NCI-H1105 (cell line): ENCODE measurements at places on chromosomes 7 and 10.

DNA sequence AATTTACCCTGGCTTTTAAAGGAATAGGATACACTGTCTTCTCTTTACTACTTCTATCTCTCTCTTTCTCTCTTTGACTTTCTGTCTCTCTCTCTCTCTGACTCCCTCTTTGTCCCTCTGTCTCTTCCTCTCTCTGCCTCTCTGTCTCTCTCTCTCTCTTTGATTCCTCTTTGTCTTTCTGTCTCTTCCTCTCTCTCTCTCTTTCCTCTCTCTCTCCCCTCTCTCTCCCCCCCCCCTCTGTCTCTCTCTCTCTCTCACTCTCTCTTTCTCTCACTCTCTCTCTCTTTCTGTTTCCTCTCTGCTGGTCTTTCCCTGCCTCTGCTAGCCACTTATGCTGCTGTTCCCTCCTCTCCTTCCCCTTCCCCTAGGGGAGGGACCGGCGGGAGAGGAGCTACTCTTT lies 149.0 kb downstream of the LYZL1 start:
- DNase-seq: no peak

GRCh38 chr10:129761197-129761972 lies 202.7 kb downstream of the EBF3 start:
- no peak for DNase-seq

GRCh38 chr10:3908183-3908582 lies 123.2 kb upstream of the KLF6 start:
- no peak for DNase-seq

GRCh38 chr7:100888291-100888987 lies 1.1 kb downstream of the UFSP1 start:
- no peak for DNase-seq

DNA sequence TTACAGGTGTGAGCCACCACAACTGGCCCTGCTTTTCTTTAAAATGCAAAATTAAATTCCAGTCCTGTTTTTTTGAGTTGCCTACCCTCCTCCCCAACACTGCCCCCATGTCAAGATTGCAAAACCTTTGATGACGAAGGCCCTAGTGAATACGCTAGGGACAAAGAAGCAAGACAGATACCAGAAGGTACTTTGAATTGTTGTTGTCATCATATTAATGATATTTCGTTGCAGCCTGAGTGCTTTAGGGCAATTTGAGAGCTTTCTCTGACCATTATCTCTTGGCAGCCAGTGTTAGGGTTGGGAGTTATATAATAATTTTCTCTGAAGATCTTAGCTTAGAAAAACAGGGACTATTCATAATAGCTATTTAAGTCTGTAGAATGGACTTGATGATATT lies 7.1 kb downstream of the CCSER2 start:
- no peak for DNase-seq

GRCh38 chr7:145219461-145219860 lies 383.6 kb upstream of the TPK1 start:
- DNase-seq: no peak

DNA sequence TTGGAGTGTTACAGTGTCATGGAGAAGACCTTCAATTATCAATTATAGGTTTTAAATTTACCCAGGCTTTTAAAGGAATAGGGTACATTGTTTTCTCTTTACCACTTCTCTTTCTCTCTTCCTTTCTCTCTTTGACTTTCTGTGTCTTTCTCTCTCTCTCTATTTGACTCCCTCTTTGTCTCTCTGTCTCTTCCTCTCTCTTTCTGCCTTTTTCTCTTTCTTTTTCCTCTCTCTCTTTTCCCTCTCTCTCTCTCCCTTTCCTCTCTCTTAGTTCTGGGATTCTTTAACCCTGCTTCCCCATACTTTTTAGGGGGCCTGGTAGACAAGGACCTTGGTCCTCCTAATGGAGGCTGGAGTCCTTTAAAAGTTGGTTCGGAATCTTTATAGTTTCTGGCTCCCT lies 15.9 kb upstream of the GHITM start:
- DNase-seq: no peak

DNA sequence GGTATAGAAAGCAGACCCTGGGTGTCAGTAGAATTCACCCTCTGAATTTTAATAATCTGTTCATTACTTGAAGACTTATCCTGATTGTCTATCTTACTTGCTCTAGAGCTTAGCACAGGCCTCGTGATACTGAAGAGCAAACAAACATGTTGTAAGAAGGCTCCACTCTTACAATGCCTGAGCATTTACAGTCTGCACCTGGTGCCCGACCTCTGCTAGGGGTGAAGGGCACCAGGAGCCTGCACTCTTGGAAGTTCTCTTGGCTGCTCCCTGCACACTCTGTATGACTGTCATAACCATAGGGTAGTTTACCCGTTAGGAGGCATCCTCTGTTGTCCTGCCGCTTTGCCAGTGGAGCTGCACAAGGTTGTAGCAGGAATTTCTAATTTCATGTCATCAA lies 91.3 kb upstream of the NPY start:
- DNase-seq: no peak

- DNase-seq: no peak
Measured at GRCh38 chr10:77664008-77664407, 26.4 kb upstream of the KCNMA1 start.

- DNase-seq: no peak
Measured at GRCh38 chr7:51324206-51324898, 7.7 kb upstream of the COBL start.

GRCh38 chr10:3708852-3709251 lies 76.2 kb downstream of the KLF6 start:
- no peak for DNase-seq

GRCh38 chr10:19168584-19168983 lies 120.0 kb downstream of the MALRD1 start:
- DNase-seq: no peak

GRCh38 chr10:34732926-34733325 lies 82.2 kb downstream of the PARD3 start:
- no peak for DNase-seq

DNA sequence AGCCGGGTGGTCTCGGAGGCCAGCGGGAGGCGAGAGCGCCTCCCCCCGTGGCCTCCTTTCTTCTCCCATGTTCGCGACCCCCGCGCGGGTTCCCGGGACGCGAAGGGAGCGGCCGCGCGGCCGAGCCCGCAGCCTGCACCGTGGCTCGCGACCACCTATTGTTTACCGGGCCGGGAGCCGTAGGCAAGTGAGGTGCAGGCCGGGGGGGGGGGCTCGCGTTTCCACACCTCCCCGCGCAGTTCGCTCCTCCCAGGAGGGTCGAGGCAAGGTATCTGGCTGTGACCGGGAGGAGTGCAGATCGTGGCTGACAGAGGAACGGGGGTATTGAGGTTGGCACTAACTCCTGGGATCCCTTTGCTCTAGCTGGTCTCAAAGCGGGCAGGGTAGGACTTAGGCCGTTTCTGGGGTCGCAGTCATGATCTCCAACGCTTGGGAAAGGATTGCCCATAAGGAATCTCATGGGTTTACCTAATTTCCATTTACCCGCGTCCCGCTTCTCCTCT lies 734 bp downstream of the PTPN12 start:
- peak; percentile 53 for DNase-seq

DNA sequence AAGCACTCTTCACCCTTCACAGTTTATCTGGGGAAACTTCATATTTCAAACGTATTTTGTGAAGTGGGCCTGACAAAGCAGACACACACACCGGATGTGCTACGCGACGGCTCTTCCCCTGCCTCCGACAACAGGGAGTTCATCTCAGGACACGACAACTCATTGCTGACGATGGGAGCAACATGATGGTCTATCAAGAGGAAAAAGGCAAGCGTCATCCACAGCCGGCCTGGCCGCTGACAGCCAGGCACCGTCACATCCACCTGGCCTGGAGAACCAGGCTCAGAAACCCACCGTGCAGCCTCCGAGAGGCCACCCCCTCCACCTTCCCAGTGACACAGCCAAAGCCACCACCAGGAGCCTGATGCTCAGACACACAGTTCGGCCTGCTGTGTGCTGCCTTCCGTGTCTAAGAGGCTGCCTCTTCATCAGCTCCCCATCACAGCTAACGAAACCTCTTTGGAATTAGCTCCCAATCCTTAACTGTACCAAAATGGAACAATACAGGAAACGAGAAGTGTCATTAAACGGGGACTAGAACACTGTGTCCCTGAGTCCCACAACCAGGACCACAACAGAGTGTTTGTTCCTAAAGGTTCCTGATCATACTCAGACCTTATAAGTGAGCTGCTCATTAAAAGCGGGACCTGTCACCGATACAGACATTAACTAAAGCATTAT lies 76.7 kb downstream of the SFMBT2 start:
- no peak for DNase-seq

DNA sequence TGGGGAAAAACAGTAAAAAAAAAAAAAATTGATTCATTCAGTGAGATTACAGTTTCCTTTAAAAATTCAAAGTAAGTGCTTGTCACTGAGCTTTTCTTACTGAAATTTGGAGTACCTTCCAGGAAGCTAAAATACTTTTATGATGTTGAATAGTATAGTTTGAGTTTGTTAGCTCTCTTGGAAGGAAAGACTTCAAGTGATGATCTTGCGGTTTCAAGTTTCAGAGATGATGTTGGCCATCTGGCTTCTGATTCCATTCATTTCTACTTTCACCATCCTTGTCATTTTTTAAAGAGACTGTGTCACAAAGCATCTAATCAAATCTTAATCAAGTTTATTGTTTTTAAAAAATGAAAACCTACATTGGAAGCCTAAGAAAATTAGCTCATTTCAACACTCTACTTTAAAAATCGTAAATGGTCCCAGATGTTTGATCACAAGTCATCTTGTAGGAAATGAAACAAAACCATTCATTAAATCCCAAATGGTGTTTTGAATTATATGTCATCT lies 4.9 kb upstream of the HERPUD2 start:
- no peak for DNase-seq

DNA sequence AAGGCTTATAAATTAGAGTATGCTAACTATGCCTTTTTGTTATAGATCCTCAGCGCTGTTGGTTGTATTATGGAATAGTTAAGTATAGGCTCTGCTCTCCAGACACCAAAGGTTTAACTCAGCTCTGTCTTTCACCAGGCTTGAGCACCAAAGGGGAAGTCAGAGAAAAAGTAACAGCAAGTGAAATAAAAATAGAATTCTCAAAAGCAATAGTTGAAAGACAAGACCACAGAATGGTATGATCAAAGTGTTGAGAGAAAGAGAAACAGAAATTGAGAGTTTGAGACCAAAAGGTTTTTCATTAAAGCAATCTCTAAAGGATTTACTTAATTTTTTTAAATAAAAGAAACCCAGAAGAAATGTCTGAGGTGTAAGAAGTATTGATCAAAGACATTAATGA lies 529.8 kb upstream of the C7orf33 start:
- no peak for DNase-seq

DNA sequence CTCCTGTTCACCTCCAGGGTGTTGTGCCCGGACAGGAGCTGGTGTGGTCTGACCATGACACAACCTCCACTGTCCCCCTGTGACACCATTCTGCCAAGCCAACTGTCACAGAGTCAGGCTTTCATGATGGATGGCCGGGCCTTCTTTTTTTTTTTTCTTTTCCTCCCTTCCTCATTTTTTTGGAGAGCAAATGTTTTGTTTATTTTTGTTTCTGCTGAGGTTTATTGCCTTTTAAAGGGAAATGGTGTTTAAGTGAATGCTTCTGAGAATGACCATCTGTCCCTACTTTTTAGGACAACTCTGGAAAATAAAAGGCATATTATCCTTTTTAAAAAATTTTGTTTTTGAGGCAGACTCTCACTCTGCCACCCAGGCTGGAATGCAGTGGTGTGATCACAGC lies 115.1 kb upstream of the NPS start:
- no peak for DNase-seq

DNA sequence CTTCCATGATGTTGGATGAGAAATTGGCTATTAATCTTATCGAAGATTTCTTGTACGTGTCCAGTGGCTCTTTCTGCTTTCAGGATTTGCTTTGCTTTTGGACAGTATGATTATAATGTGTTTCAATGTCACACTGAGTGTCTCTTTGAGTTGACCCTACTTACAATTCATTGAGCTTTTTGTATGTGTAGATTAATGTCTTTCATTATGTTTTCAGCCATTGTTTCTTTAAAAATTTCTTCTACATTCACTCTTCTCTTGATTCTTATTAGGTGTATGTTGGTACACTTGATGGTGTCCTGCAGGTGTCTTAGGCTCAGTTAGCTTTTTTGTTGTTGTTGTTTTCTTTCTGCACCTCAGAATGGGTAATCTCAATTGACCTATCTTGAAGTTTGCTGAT lies 16.6 kb downstream of the PLAC9 start:
- no peak for DNase-seq

DNA sequence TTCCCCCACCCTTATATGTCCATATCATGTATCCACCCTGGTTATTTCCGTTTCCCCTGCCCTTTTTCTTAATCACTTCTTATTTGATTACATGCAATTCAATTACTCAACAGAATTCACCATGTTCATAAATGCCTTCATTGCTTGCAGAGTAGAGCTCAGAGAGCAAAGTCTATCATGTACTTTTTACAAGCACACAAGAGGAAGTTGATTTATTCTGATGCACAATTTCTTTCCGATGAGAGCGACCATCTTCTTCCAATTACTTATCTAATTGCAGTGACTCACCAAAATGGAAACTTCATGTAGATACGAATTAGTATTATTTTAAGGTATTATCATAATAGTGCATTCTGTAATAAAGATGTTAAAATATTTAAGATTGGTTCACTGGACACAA lies 430.5 kb upstream of the KLF6 start:
- DNase-seq: no peak

GRCh38 chr7:77320714-77321113 lies 95.4 kb downstream of the GSAP start:
- no peak for DNase-seq

GRCh38 chr7:32253299-32253698 lies 183.1 kb upstream of the PDE1C start:
- DNase-seq: no peak

GRCh38 chr7:121371367-121371766 lies 24.7 kb downstream of the FAM3C start:
- DNase-seq: no peak

GRCh38 chr7:142857625-142858024 lies 2.7 kb downstream of the EPHB6 start:
- no peak for DNase-seq

DNA sequence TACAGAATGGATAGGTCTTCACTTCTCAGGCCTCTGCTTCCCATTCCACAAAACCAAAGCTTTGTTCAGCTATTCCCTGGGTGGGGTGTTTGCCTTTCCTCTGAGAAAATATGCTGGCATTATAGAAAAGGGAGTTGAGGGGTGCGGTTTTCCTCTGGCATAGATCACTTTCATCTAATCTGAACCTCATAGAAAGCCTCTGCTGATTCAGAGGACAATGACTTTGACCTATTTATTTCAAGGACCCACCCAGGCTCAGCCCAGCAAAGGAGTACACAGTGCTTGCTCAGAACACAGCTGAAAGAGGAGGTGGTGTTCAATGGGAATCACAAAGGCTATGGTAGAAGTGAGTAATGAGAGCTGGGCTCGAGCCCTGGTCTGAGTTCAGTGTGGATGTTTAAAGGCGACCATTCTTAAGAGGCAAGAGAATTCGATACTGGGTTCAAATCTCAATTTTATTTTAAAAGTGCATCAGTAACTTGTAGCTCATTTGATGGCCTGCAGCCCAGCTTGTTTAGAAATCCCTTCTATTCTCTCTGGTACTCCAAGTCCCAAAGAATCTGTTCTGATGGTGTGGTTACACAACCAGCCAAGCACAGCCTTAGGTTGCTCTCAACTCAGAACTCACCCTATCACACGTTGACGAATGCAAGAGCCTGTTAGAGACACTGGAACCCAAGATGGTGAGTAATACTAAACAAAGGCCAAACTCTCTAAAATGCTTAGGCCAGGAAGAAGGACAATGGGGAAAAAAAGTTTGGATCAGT lies 1012.8 kb downstream of the LRMDA start:
- no peak for DNase-seq

GRCh38 chr7:26166684-26167266 lies 14.8 kb downstream of the NFE2L3 start:
- DNase-seq: no peak

GRCh38 chr10:112346774-112347173 lies 27.1 kb upstream of the ACSL5 start:
- DNase-seq: no peak

- no peak for DNase-seq
Measured at GRCh38 chr10:131647789-131648188, 253.0 kb upstream of the PPP2R2D start.
